Stimulated activated CD8-positive, alpha-beta memory T cell treated with anti-CD3 and anti-CD28 coated beads, Interleukin-7, amount 100 ng/mL, for 24 hours (primary cell): ENCODE measurements at places on chromosomes 13 and 19.

GRCh38 chr19:16340092-16340491 is 15.5 kb downstream of the KLF2 start:
- no peak for DNase-seq

DNA sequence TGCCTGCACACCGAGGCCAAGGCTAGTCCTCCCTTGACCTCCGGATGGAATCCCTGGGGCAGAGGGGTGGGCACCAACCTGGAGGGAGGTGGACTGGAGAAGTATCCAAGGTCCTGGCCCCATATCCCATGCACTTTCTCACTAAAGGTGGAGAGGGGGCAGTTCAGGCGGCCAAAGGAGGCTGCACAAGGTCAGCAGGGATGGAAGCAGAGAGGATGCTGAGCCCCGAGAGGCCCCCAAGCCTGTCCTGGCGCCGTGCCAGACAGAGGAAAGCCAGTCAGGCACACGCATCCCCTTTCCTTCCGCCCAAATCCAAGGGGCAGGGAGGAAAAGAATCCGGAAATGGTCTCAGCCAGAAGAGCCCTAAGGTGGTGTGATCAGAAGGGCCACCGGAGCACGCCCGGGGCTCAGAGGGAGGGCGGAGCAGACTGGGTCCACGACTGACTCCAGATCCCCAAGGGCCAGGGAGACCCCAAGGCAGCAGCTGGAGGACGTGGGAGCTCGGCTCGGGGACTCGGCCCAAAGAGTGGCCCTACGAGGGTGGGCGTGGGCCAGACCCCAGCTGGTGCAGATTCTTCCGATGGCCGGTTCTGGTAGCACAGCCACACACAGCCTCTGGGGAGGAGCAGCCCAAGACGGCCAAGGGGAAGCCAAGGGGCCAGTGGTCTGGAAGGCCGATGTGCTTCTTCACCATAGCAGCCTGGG is 60.0 kb downstream of the MLLT1 start:
- no peak for DNase-seq

DNA sequence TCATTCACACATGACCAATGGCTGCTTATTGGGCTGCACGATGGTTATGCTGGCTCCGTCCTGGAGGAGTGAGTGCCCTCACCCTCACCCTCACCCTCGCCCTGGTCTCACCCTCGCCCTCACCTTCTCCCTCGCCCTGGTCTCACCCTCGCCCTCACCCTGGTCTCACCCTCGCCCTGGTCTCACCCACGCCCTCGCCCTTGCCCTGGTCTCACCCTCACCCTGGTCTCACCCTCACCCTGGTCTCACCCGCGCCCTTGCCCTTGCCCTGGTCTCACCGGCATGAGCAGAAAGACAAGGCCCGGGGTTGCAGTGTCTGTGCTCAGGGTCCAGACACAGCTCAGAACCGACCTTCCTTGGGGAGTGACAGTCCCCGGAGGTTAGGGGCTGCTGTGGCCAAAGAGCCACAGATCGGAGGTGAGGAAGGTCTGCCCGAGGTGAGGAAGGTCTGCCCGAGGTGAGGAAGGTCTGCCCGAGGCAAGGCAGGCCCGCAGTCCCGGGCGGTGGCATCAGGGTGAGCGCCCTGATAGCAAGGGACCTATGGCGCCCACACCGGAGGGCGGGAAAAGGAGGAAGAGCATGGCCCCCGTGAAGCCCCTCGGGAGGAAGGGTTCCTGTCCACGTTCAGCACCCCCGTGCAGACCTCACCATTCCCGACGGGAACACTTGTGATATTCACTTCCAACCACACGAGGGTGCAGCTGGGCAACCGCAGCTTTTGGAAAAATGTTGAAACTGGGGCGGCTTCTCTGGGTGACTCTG is 65.6 kb downstream of the MCF2L start:
- DNase-seq = no peak

DNA sequence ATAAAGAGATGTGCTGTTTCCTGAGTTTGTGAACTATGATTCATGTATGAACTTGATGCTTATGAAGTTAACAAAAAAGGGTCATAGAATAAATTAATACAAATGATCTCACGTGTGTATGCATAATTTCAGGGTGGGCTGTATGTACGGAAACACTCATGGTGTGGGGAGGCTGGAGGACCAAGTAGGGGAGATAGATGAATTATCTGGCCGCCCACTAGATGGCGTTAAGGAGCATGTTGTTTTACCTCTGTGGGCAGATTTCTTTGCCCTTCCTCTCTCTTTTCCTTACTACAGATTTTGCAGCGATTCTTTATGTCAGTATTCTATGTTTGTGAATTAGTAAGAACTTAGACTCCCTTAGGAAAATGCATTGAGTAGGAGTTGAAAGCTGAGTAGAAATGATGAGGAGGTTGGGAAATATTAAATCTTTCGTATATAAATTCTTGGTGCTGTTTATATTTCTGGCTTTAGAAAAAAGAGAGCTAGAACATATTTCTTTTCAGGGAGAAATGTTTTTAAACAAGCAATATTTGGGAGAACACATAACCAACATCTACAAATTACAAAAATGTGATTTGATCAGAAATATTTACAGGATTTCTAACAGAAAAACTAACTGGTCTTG is 47.4 kb upstream of the TMTC4 start:
- DNase-seq = peak; percentile 19

DNA sequence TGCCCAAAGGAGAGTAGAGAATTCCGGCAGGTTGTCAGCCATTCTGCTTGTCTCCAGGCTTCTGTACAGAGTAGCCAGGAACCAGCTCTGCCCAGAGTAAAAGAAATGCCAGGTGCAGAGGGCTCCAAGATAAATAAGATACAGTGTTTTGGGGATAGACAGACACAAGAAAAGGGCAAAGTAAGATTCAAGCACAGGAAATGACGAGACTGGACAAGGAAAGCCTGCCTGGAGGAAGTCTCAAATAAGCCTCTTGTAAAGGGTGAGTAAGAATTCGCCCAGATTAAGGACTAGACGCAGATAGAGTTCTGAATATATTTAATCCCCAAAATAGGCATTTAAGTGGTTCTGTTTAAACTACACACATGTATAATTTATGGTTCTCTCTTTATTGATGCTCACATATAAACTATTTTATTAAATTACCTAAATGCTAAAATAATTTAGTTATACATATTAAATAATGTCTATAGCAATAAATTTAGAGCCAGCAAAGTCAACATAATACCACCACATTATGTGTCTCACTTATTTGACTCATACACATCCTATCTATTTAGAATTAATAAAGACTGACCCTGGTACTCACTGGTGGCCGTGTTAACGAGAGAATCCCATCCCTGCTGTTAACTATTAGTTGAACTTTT is 98.4 kb upstream of the RAP2A start:
- no peak for DNase-seq

GRCh38 chr19:42942187-42942789 is 5.3 kb upstream of the PSG7 start:
- DNase-seq = no peak
